ENCODE measurements at places on chromosomes 2 and 18.
A peak's percentile ranks its signal among the peaks of the same experiment; 100 is the strongest.

DNA sequence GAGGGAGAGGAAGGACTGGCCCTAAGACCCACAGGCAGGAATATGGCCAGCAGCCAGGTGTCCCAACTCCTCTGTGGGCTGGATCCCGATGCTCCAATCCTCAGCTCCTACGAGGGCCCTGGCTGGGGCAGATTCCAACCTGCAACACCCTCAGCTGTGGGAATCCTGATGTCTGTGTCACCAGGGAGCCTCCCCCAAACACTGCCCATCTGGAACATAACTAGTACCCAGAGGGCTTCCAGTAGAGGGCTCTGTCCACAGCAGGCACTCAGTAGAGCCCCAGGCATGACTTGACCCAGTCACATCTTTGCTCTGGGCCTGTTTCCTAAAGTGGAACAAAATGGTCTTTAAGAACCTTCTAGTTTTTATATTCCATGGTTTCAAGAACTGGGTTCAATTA is 20.6 kb upstream of the LOXHD1 start:
- no peak for DNase-seq

GRCh38 chr2:19888831-19889230 is 13.0 kb downstream of the TTC32 start:
- DNase-seq = no peak

DNA sequence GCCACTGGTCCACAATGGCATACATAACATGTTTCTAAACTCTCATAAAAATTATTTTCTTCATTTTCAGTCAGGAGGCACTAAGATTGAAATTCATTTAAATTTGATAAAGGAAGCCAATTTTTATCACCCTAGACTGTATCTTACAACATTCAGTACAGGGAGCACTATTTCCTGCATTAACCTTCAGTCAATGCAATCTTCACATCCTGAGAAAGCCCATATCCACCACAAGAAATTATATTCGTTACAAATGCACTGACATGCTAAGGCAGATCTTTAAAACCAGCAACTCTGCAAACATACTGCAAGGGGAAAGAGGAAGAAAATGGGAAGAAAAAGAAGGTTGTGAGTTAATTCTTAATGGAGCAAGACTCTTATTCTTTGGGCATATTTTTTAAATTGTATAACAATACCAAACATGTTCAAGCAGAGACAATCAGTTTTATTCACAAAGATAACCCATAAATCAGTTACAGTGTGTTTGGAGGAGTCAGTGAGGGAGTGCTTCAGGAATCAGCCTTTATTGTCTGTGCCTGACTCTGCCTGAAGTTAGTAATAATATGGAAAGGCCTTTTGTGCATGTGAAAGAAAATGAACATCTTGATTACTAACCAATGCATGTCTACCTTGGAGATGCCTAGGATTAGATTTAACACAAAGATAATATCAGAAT is 370.1 kb downstream of the FBXO15 start:
- DNase-seq = no peak

DNA sequence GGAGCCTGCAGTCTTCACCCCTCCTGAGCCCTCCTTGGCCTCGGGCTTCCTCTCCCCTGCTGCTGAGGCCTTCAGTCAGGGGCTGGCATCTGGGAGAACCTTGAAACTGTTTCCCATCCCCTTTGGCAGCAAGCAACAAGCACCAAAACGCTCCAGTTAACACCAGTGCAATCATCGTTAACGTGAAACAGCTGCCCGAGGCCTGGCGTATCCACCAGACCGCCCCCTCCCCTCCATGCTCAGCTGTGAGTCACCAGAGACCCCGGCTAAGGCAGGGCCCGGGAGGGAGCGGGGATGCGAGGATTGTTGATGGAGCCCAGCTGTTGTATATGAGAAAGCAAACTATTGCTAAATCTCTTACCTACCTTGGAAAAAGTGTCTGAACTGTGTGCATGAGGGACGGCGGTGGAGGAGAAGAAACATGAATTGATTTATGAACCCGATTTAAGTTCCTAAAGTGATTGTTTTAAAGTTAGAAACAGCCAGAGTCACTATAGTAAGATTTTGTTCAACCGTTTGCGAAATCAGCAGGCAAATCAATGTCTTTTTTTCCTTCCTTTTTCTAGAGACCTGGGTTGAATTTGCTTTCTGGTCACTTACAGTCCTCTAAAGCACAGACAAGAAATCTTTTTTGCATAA is 5.2 kb downstream of the ZFP36L2 start:
- peak; percentile 92 for DNase-seq

GRCh38 chr18:59426855-59427254 is 67.8 kb upstream of the LMAN1 start:
- DNase-seq = no peak

DNA sequence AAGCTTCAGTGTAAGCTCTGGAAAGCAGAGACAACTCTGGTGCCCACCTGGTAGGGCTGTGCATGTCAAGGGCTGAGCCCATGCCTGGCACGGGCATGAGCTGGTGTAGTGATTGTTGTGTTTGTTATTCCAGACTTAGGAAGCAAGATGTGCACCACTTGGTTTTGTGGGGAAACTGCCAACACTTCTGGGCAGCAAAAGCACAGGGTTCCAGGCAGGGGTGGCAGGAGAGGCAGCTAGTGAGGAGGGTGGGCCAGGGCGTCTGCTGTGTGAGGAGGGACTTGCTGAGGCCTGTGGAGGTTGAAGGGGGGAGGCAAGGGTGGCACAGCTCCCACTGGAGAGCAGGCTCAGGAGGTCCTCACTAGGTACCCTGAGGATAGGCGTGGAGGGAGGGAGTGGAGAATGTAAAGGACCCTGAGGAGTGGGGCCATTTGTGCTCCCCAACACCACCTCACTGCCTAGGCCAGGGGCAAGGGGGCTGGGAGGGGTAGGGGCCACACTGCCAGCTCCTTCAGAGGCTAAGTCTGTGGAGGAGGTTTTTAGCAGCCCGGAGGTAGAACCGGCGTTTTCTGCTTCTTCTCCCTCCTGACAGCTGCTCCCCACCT is 104.0 kb upstream of the POU3F3 start:
- DNase-seq = no peak

- DNase-seq = no peak
Measured at GRCh38 chr18:35634323-35634722, 52.8 kb downstream of the GALNT1 start.

GRCh38 chr18:48325115-48325665 is 84.0 kb downstream of the ZBTB7C start:
- peak; percentile 35 for DNase-seq

DNA sequence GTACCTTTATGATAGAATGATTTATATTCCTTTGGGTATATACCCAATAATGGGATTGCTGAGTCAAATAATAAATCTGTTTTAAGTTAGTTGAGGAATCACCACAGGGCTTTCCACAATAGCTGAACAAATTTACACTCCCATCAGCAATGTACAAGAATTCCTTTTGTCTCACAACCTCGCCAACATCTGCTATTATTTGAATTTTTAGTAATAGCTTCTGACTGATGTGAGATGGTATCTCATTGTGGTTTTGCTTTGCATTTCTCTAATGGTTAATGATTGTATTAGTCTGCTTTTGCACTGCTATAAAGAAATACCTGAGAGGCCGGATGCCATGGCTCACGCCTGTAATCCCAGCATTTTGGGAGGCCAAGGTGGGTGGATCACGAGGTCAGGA is 1387.6 kb upstream of the ACVR2A start:
- peak; percentile 1 for DNase-seq

DNA sequence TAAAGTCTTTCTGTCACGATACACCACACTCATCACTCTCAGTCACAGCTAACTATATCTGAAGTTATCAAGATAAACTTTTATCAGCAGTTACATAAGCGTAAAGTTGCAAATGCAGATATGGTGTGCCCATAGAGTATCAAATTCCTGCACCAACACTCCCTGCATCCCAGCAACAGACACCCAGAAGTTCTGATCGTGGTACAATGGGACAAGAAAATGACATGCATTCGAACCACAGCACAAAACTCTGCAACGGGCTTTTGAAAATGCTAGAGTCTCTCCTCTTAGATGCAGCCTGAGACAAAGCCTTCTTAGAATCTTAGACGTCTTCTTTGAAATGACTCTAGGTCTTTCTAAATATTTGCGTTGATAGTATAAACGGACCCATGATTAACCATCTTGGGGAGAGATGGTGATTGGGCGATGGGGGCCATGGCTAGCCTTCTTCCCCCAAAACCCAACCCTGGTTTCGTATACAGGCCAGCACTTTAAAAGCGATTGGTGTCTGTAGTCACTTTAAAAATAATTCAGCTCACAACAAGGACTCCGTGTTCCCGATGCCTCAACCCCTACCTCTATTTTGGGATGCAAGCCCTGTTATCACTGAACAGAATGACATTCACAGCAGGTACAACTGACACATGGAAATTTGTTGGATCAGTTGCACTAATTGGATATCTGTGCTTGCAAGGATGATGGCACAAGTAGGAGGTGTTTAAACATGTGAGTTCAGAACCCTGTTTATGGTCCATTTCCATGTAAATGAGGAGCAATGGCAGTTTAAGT is 286.6 kb downstream of the MYT1L start:
- no peak for DNase-seq

- no peak for DNase-seq
Measured at GRCh38 chr18:35458677-35459441, 38.9 kb downstream of the INO80C start.

- DNase-seq = peak; percentile 77
Measured at GRCh38 chr2:128306081-128306930, 12.4 kb downstream of the HS6ST1 start.

GRCh38 chr2:61125123-61125710 is 36.8 kb upstream of the C2orf74 start:
- no peak for DNase-seq

DNA sequence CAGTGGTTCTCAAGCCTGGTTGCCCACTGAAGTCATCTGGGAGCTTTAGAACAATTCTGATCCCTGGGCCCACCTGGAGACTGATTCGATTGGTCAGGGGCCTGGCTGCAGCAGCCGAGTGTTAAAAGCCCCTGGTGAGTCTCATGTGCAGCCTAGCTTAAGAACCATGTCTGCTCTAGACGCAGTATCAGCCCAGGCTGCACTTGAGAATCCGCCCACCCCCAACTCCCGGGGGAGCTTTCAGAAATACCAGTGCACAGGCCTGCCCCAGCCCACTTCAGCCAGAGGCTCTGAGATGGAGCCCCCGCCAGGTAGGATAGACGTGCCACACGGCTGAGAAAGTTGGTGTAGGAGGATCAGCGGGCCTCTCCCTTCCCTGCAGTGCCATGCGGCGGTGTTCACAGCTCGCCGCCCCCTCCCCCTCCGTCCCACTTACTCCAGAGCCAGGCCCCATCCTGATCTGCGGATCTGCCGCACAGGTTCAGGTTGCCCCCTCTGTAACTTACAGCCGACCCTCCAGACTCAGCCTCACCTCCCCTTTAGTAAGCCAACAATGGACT is 209.0 kb upstream of the RAB12 start:
- DNase-seq = no peak

- no peak for DNase-seq
Measured at GRCh38 chr2:238280083-238280825, 8.2 kb downstream of the PER2 start.

GRCh38 chr2:235293061-235293460 is 200.8 kb upstream of the AGAP1 start:
- no peak for DNase-seq

- DNase-seq = peak; percentile 33
Measured at GRCh38 chr2:146978577-146979555, 866.0 kb upstream of the ACVR2A start.

GRCh38 chr2:235852526-235852920 is 315.7 kb downstream of the GBX2 start:
- no peak for DNase-seq

DNA sequence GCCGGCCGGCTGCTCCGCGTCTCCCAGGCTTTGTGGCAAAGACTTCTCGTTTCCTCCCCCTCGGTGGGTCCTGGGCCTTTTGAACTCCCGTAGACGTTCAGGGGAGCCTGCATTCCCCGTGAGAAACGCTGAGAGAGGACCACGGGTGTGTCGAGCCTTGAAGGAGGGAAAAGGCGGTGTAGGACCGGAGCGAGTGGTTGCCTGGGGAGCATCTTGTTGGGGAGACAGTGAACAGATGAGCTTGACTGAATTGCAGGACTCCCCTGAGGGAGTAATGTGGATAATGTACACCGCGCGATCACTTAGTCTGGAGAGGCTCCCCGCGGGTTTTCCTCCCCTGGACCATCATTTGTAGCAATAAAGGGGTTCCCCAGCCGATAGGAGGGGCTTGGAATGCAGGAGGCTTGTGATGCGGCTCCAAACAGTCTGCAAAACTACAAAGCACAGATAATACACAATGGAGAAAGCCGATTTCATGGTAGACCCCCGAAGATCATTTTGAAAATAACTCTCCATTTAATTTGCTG is 769 bp downstream of the ALMS1 start:
- DNase-seq = no peak

GRCh38 chr2:176763851-176764404 is 448.7 kb upstream of the HNRNPA3 start:
- no peak for DNase-seq

GRCh38 chr2:241110089-241110606 is 8.1 kb upstream of the MTERF4 start:
- DNase-seq = no peak

DNA sequence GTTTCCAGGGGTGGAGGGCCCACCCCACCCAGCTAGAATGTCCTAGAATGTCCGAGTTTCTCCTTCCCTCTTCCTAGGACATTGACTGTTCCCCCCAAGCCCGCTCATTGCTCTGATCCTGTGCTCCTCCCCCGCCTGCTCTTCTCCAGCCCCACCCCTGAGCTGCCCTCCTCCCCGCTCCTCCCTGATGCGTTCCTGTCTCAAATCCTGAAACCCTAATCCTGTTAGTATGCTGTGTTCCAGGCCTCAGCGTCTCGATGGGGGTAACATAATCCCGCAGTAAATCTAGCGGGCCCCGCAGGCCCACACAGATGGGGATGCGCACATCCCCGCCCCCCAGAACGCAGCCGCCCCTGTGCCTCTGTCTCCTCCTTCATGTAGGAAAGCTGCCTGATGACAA is 51.3 kb downstream of the NRP2 start:
- no peak for DNase-seq

GRCh38 chr2:39435741-39436591 is 1.1 kb downstream of the MAP4K3 start:
- no peak for DNase-seq

GRCh38 chr2:230457793-230458192 is 41.8 kb downstream of the SP100 start:
- no peak for DNase-seq
